H9 (cell line): ENCODE measurements at places on chromosomes 2 and 18. TPM values are rescaled to one million over a fixed set of nuclear protein-coding genes. Genes with fewer than 3 reads are reported as not detected.

GRCh38 chr18:62741118-62741566 is 25.8 kb downstream of the PHLPP1 start:
- DNase-seq, result no peak
- H3K4me1 ChIP-seq, result peaks cover 22% of the 10 kb centered on the region
- H3K36me3 ChIP-seq, result peaks cover 12% of the 10 kb centered on the region

DNA sequence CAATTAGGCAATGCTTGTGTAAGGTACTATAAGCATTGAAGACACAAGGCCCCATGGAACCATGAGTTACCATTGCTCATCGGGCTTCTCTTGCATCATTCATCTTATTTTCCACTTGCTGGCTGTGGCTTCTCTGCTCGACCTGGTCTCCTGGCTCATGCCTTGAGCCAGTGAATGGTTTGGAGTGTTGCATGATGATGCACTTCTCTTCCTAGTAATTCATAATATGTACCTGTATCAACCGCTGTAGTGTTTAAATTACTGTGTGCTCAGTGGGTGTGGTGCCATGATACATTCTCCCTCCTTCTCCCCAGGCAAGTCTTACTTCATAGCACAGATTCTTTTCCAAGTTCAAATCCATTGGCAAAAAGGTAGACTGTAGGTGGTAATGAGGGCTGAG is 66.8 kb downstream of the ABCA12 start:
- H3K27me3 ChIP-seq, result no peaks in the 10 kb centered on the region
- H3K4me3 ChIP-seq, result no peak overlapping the region

Gene TEX44
- not detected in 2 replicates for total RNA-seq

GRCh38 chr2:202172439-202173211 is 65.8 kb downstream of the SUMO1 start:
- H3K27me3 ChIP-seq, result no peaks in the 10 kb centered on the region
- no peak overlapping the region for H3K27ac ChIP-seq
- no peaks in the 10 kb centered on the region for H3K4me1 ChIP-seq
- DNase-seq, result no peak

DNA sequence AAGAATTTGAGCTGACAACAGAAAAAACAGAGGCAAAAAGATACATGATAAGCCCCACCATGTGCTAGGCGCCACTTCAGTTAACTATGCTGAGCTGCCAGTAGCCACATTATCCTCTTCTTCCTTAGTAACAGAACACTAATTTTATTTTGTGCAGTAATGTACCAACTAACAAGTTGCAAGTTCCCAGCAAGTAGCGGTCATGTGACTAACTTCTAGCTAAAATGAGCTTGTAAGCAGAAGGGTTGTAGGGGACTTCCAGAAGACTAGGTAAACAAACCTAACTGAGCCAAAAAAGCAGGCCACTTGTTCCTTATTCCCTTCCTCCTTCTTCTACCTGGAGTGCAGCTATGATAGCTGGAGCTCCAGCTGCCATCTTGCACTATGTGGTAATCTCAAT is 75.5 kb downstream of the DTNB start:
- no peak overlapping the region for H3K4me3 ChIP-seq
- no peak overlapping the region for H3K27ac ChIP-seq
- DNase-seq, result no peak
- peaks cover 4% of the 10 kb centered on the region; the same call in 1 of the 2 replicates for H3K4me1 ChIP-seq

DNA sequence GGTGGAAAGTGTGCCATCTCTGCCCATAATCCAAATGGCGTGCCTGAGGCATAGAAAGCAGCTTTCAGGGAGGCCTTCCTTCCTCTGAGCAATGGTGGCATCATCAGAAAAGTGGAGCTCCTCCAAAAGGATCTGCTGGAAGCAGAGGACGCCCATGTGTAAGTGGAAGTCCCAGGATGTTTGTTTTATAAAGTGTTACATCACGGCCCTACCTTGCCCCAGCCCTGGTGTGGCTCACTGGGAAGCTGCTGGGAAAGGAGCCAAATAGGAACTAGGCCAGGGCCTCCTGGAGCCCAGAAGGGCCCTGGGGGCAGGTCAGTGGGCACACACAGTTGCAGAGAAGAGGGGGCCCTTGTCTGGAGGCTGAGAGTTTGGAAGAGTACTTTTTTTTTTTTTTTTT is 4.2 kb upstream of the ODC1 start:
- H3K27me3 ChIP-seq, result peaks cover 1% of the 10 kb centered on the region; the same call in 1 of the 2 replicates
- peaks cover under 1% of the 10 kb centered on the region for H3K36me3 ChIP-seq
- no peak overlapping the region for H3K27ac ChIP-seq
- H3K4me3 ChIP-seq, result no peak overlapping the region
- no peak for DNase-seq

- no peak overlapping the region for H3K4me3 ChIP-seq
- no peak for DNase-seq
- H3K27ac ChIP-seq, result no peak overlapping the region
- no peaks in the 10 kb centered on the region for H3K36me3 ChIP-seq
- no peaks in the 10 kb centered on the region for H3K27me3 ChIP-seq
These were observed 108.1 kb upstream of the CREB1 start for GRCh38 chr2:207421671-207422070.

GRCh38 chr18:77148289-77148688 is 15.7 kb upstream of the MBP start:
- no peaks in the 10 kb centered on the region for H3K4me1 ChIP-seq
- H3K4me3 ChIP-seq, result no peak overlapping the region
- H3K36me3 ChIP-seq, result peaks cover 7% of the 10 kb centered on the region
- no peaks in the 10 kb centered on the region for H3K27me3 ChIP-seq

DNA sequence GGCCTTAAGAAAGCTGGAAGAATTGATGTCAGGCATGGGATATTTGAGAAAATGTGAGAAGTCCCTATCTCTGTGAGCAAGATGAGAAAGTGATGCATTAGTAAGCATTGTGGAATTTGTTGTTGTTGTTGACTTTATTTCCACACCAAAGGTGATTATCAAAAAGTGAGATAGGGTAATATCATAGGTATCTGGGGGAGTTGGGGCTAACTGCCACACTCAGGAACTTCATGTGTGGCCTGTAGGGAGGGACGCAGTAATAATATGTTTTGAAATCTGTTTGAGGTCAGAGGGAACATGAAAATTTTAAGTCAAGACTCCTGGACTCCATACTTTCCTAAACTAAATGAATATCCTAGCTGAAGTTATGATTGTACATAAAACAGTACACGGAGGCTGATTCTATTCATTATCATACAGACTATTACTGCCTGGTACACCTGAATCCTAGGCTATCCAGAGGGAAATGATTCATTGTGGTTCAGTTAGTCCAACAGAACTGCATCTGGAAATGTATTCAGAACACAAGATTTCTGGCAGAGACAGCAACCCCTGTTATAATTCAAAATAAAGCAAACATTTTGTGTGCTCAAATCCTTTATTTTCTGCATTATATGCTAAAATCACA is 304.8 kb downstream of the CPS1 start:
- no peak overlapping the region for H3K4me3 ChIP-seq
- H3K36me3 ChIP-seq, result no peaks in the 10 kb centered on the region
- DNase-seq, result no peak
- H3K27me3 ChIP-seq, result no peaks in the 10 kb centered on the region
- H3K27ac ChIP-seq, result no peak overlapping the region

Gene ITPRID2
- total RNA-seq, result 9.0 and 12.0 TPM in 2 replicates

Gene GALNT5
- 0.13 and 0.17 TPM in 2 replicates for total RNA-seq

DNA sequence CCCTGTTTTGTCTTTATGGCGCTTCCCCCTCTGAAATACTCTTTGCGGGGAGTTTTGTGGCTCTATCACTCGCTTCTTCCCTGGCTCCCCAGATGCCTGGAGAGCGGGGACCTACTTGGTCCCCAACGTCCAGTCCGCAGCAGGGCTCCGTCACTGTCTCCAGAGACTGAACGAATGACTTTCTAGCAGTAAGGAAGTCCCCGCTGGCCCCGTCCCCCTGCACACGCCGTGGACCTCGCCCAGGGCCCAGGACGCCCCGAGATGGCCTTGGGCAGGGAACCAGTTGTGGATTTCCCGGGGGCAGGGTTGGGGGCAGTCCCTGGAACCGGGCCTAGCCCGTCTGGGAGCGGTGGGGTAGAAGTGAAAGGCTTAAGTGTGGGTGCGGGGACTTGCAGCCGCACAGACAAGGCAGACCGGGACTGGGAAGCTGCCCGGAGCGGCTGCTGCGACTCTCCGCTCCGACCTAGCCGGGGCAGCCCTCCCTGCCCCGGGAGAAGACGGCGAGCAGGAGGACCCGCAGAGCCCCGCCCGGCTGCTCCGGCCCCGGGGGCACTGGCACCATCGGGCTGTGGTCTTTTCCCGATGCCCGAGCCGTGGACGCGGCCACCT is 821 bp upstream of the EPHA4 start:
- H3K4me1 ChIP-seq, result peaks cover 7% of the 10 kb centered on the region; the same call in 1 of the 2 replicates
- H3K27me3 ChIP-seq, result peaks cover 8% of the 10 kb centered on the region; the same call in 1 of the 2 replicates
- DNase-seq, result peak; percentile 55
- peak overlapping the region; percentile 91 for H3K4me3 ChIP-seq
- H3K36me3 ChIP-seq, result peaks cover 5% of the 10 kb centered on the region

Gene REG3A
- not detected in 2 replicates for total RNA-seq

DNA sequence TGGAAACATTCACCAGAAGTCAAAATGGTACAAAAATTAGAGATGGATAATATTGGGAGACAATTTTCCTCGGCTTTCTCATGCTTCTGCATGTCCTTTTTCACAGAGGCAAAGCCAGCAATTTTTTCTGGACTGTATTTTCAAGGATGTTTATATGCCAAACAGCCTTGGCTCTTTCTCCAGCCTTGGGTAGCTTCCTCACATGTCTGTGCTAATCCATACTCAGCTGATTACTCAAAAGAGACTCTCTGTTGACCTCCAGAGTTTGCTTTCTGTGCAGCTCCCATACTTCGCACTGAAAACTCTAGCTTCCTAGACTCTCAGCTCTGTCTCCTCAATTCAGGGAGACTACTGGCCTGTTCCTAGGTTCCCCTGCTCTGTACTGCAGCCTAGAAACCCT is 10.6 kb downstream of the C18orf63 start:
- H3K36me3 ChIP-seq, result no peaks in the 10 kb centered on the region
- DNase-seq, result no peak
- H3K27me3 ChIP-seq, result no peaks in the 10 kb centered on the region
- H3K4me1 ChIP-seq, result no peaks in the 10 kb centered on the region
- no peak overlapping the region for H3K27ac ChIP-seq
- no peak overlapping the region for H3K4me3 ChIP-seq

GRCh38 chr2:95343429-95344214 is 46.5 kb downstream of the KCNIP3 start:
- H3K27me3 ChIP-seq, result peaks cover 21% of the 10 kb centered on the region; the same call in 1 of the 2 replicates
- DNase-seq, result no peak
- H3K4me3 ChIP-seq, result no peak overlapping the region
- no peak overlapping the region for H3K27ac ChIP-seq
- no peaks in the 10 kb centered on the region for H3K4me1 ChIP-seq

- peaks cover 7% of the 10 kb centered on the region; the same call in 1 of the 2 replicates for H3K4me1 ChIP-seq
- H3K27ac ChIP-seq, result no peak overlapping the region
- H3K27me3 ChIP-seq, result no peaks in the 10 kb centered on the region
- no peak overlapping the region for H3K4me3 ChIP-seq
- peaks cover 6% of the 10 kb centered on the region; the same call in 1 of the 3 replicates for H3K36me3 ChIP-seq
These were observed 359.9 kb upstream of the ZC3H15 start for GRCh38 chr2:186126181-186126580.

Gene PLEK
- total RNA-seq, result not detected in 2 replicates

Gene KRTCAP3
- total RNA-seq, result 49.9 and 57.3 TPM in 2 replicates

GRCh38 chr2:224937887-224938286 is 104.4 kb downstream of the DOCK10 start:
- H3K27ac ChIP-seq, result no peak overlapping the region
- H3K4me3 ChIP-seq, result no peak overlapping the region
- no peaks in the 10 kb centered on the region for H3K27me3 ChIP-seq
- peaks cover 9% of the 10 kb centered on the region for H3K4me1 ChIP-seq
- no peak for DNase-seq
- H3K36me3 ChIP-seq, result no peaks in the 10 kb centered on the region

- H3K27ac ChIP-seq, result no peak overlapping the region
- H3K27me3 ChIP-seq, result no peaks in the 10 kb centered on the region
- H3K36me3 ChIP-seq, result no peaks in the 10 kb centered on the region
These were observed 1384.4 kb upstream of the PIK3C3 start for GRCh38 chr18:40570615-40571014.

DNA sequence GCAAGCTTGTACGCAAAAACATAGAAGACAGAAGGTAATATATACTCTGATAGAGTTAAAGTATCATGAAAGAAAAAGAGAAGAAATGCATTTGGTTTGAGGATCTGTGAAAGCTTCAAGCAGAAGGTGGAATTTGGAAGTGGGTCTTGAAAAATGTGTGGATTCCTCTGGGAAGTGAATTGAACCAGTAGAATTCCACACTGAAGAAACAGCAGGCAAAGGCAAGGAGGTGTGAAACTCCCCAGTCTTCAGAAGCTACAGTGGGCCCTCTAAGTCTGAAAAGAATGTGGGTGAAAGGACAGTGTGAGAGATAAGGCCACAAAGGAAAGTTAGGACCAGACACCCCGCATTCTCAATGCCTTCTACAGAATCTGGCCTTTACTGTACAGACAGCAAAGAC is 25.6 kb downstream of the COBLL1 start:
- no peaks in the 10 kb centered on the region for H3K4me1 ChIP-seq
- DNase-seq, result no peak
- H3K36me3 ChIP-seq, result no peaks in the 10 kb centered on the region
- H3K27ac ChIP-seq, result no peak overlapping the region
- H3K4me3 ChIP-seq, result no peak overlapping the region

- no peaks in the 10 kb centered on the region for H3K27me3 ChIP-seq
- DNase-seq, result no peak
- no peak within 1 kb of the TSS for H3K27ac ChIP-seq
- H3K4me1 ChIP-seq, result no peaks in the 10 kb centered on the region
- H3K36me3 ChIP-seq, result no peaks in the 10 kb centered on the region
- H3K4me3 ChIP-seq, result no peak within 1 kb of the TSS
These were observed at the start of gene IL1B for GRCh38 chr2:112836695-112837117. Gene IL1B, minus strand, starts transcription at chr2:112836779. Its CDS starts 550 bp downstream, at chr2:112836229.

GRCh38 chr2:4354164-4354563 is 650.8 kb downstream of the DCDC2C start:
- DNase-seq, result no peak
- no peak overlapping the region for H3K4me3 ChIP-seq
- no peaks in the 10 kb centered on the region for H3K27me3 ChIP-seq

DNA sequence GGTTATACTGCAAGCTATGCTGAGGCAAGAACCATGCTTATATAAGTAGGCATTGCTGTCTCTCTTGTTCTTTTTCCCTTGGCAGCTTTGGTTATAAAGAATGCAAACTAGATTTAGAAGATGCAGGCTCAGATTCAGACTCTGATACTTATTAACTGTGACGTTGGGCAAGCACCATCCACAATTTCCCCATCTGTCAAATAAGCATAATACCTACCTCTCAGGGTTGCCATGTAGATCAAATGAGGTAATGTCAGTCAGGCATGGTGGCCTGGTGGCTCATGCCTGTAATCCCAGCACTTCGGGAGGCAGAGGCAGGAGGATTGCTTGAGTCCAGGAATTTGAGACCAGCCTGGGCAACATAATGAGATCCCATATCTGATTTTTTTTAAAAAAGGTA is 21.7 kb downstream of the ITGAV start:
- no peaks in the 10 kb centered on the region for H3K27me3 ChIP-seq
- H3K4me3 ChIP-seq, result no peak overlapping the region
- no peaks in the 10 kb centered on the region for H3K36me3 ChIP-seq

- no peaks in the 10 kb centered on the region for H3K27me3 ChIP-seq
- H3K27ac ChIP-seq, result no peak overlapping the region
- no peak overlapping the region for H3K4me3 ChIP-seq
- peaks cover 1% of the 10 kb centered on the region for H3K36me3 ChIP-seq
- peaks cover 7% of the 10 kb centered on the region for H3K4me1 ChIP-seq
- DNase-seq, result no peak
These were observed 2.4 kb upstream of the ETAA1 start for GRCh38 chr2:67394734-67395133.
